ENCODE measurements at places on chromosomes 4 and X.

DNA sequence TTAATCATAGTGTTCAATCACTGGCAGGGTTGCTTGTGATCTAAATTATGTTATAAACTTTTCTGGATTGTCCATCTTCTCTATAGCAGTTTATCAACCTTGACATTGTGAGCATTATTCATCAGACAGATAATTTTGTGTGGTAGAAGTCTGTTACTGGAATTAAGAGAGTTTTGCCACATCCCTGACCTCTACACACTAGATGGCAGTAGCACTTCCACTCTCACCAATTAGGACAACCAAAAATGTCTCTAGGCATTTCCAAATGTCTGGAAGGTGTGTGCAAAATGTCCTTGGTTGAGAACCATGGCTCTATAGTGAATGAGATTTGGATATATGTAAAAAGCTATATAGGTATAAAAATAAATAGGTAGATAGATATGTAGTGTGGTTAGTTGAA, 324.1 kb upstream of the FAM47C start:
- no peak for DNase-seq

GRCh38 chr4:1890979-1891570, 19.9 kb downstream of the NSD2 start:
- no peak for DNase-seq

DNA sequence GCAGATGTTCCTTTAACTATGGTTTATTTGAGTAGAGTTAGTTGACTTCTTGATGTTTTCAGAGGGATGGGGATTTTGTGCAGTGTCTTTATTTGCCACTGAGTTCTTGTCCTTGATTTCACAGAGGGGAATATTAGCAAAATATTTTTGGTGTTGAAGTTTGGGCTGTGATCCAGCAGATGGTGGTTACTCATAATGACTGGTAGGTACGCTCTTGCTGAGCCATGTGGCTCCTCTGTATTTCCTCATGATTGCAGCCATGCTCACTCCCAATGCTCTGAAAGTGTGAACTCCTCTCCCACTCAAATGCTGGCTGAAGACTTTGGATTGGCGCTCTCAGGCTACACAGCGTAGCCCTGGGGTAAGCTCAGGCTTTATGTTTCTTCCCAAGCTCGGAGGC, 77.7 kb downstream of the KLF8 start:
- no peak for DNase-seq

DNA sequence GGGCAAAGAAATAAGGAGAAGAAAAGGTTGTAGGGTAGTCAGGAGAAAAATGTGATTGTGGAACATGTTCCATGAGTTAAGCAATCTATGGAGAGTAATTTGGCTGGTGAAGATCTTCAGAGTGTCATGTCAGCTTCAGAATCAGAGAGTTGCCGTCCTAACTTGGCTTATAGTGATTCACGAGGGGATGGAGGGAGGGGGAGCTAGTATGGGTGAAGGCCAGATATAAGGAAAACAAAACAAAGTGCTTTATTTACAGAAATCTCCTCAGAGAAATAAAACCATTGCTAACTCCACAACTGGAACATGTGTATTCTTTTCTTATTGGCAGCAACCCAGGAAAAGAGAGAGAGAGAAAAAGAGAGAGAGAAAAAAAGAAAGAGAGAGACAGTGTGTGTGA, 256.5 kb upstream of the NRK start:
- no peak for DNase-seq

DNA sequence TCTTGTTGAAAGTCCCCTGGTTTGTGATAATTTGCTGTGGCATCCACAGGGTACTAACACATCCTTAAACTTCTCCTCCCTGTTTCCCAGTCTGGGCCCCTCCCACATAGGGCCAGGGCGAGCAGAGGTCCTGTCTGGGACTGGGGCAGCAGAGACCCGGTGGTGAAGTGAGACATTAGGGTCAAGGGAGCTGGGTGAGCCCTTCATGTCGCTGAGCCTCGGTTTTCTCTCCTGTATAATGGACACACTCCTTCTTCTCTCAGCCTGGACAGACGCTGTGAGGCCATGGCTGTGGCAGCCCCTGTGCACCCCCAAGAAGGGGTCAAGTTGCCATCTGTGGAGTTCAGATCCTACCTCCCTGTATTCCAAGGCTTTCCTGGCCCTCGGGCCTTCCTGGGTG, 33.0 kb upstream of the HMX1 start:
- DNase-seq, result no peak

- DNase-seq, result no peak
These were observed 763 bp downstream of the PYURF start for GRCh38 chr4:88522702-88523324.

- DNase-seq, result peak; percentile 43
These were observed 578 bp downstream of the DCUN1D4 start for GRCh38 chr4:51843309-51844152.

GRCh38 chrX:53682885-53683555, 3.5 kb downstream of the HUWE1 start:
- no peak for DNase-seq

GRCh38 chr4:64935469-64936001, 526.3 kb upstream of the TECRL start:
- DNase-seq, result no peak

DNA sequence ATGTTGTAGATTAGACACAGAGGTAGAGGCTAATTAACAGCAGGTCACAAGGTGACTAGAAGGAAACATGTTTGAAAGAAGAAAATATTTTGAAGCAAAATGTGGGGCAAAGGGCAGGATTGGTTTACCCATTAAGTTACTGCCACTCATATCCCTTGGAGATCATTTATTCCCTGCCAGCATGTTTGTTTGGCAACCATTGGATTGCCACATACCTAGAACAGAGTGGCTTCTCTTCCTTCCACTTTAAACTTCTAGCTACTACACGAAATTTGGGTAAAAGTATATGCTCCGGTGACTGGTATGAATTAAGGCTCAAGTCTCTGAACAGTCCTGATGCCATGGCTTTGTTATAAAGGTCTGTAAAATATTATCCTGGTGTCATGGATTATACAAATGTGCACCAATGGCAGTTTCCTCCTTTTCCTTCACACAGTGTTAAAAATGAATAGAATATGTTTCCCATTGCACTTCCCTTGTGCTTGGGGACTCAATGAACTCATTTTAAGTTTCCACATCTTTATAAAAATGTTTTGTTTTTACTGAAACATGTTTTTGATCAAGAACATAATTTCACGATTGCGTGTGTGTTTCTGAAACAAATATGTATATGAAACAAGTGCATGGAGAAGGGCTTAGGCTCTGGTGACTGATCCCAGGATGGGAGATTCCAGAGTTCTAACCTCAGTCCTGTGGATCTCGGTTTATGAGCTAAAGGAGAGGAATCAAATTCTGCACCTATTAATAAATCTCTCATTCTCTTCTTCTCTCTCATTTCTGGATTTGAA, 12.3 kb downstream of the BMP3 start:
- DNase-seq, result no peak

DNA sequence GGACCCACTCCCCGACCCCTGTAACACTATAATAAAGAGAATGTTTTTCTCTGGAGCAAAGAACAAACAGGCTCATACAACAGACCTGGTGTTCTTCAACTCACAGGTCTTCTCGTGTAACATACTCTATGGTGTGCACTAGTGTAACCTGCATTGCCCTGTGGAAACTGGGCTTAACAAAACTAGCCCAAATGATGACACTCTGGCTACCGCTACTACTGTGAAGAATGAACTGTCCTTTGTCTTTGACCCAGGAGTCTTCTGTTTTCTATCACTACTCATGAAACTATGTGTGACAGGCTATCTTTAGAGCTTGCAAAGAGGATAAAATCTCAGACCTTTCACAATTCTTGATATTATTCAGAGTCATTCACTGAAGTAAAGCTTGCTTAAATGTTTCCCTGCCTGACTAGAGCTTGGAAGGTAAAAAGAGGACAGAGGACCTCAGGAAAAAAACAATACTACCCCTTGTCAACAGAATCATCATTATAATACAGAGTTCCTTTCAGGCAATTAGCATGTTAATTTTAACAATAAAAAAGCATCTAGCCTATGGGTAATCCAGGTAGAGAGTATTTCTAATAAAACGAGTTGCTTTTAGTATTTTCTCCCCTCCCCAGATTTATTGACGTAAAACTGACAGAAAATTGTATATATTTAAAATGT, 59.2 kb downstream of the FSTL5 start:
- no peak for DNase-seq

DNA sequence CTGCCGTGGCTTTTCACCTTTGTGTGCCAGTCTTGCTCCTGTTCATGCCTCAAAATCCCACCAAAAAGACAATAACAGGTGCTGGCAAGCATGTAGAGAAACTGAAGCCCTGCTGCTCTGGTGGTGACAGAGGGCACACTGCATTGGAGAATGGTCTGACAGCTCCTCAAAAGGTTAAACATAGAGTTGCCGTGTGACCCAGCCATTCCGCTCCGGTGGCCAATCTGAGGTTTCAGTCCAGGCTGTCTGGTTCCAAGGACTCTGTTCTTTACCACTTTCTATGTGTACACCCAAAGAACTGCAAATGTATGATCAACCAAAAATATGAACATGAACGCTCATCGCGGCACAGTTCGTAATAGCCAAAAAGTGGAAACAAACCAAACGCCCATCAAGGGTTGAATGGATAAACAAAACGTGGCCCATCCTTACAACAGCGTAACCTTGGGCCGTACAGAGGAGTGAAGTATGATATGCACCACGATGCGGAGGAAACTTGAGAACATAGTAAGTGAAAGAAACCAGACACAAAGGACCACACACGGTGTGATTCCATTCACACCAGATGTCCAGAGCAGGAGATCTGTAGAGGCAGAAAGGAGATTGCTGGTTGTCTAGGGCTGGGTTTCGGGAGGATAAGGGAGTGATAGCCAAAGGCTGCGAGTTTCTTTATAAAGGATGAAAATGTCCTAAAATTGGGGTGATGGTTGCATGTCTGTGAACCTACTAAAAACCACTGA, 33.6 kb upstream of the WFS1 start:
- no peak for DNase-seq

DNA sequence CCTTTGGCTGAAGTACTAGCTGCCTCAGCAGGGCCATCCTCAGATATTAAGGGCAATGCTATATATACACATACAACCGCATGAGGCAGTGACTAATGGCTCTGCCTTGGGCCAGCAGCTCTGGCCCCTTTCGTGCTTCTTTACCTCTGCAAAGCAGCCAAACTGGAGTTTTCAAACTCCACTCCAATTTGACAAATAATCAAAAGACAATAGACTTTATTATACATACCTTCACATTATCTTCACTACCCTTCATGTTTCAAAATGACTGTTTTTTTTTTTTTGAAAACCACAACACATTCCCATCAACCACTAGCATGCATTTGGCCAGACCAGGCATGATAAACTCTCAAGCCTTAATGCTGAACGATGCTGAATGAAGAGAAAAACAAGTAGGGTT, 187.7 kb downstream of the ENOX2 start:
- no peak for DNase-seq

All from stimulated activated CD8-positive, alpha-beta memory T cell treated with anti-CD3 and anti-CD28 coated beads, Interleukin-4, amount 100 ng/mL, for 4 hours (primary cell).